ENCODE measurements at places on chromosomes 6 and 20.

DNA sequence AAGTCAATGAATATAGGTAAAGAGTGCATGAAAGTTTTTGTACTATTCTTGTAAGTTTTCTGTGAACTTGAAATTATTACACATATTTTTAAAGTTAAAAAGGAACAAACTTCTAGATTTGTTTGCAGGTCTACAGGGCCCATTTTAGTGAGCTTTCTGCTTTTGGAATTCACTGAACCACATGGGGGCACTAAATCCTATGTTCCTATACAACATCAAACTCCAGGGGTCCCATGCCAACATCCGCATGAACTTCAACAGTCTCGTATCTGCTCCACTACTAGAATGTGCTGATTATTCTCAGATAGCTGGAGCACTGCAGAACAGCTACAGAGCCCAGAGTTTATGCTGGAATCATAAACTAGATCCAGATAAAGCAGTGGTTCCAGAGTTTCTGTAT, 347.9 kb upstream of the SPTLC3 start:
- DNase-seq, result no peak

- DNase-seq, result no peak
Observed at GRCh38 chr20:682123-682522, 6.5 kb upstream of the SCRT2 start.

DNA sequence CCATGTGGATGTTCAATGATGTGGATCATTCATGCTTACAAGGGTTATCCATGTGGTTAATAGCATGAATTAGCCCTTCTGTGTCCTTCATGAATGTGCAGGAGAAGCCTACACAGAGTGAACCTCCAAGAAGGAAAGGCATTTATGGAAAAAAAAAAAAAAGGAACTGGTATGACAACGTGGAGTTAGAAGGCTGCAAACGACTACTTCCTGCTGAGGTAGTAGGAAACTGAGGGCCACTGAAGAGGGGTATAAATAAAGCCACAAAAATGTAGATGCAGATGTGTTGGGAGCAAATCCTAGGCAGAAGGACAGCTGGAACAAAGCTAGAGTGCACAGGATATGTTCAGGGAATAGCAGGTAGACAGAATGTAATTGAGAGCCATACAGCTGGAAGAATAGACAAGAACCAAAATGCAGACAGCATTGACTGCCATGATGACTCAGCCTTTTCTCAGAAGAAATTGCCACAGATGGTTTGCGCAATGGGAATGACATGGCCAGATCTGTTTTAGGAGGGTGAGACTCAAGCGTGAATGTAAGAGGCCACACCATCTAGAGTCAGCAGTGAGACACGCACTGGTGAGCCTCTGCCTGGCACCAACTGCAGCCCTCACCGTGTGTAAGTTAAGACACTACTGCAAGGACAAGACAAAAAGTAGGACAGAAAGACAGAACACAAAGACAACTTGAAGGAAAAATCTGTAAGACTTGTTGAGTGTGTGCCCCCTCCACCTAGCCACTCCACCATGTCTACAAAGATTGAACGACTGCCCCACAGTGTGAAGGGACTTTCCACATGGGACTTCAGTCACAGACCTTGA, 79.8 kb downstream of the KIF13A start:
- peak; percentile 94 for DNase-seq

DNA sequence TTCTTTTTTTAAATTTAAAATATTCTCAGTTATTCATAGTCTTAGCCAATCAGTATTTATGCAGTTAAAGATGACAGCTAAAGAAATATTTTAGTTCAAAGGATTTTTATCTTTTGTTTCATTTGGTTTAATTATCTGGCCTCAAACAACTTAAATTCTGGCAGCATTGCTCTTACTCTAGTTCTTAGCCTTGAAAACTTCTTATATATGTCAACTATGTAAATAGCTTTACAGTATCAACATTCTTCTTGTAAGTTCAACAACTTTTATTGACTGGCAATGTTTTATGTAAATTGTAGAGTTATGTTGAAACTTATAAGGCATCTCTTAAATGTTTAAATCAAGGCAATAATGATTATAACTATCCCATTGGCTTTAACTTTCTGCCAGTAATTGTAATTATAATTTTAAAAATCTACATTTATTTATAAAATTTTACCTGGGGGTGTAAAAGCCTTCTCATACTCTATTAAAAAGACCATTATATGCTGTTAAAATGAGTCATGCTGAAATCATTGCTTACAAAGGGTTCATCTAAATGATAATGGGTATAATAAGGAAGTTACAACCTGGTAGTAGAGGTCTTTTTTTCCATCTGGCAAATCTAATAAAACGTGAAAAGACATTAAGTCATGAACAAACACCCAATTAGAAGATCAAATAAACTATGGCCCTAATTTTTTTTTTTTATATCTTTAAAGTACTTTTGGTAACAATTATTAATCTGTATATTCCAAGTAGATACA, 45.8 kb upstream of the FAM184A start:
- no peak for DNase-seq

DNA sequence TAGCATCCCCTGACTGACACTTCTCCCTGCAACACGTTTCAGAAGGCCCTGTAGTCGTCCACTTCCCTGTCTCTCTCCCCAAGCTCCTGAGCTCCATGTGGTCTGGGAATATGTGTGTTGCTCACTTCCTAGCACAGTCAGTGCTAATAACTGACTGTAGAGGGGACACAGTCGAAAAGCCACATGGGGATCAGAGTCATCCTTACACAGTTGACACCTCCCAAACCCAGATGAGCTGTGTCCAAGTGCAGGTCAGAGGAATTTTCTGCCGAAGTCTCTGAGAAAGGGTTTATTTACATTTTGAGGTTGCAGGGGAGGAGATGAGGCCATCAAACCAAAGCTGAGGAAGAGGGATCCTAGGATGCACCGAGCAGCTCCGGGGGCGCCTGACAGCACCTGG, 3.5 kb upstream of the ADAM33 start:
- DNase-seq, result no peak

- DNase-seq, result no peak
Observed at GRCh38 chr6:93474733-93475179, 55.4 kb upstream of the EPHA7 start.

DNA sequence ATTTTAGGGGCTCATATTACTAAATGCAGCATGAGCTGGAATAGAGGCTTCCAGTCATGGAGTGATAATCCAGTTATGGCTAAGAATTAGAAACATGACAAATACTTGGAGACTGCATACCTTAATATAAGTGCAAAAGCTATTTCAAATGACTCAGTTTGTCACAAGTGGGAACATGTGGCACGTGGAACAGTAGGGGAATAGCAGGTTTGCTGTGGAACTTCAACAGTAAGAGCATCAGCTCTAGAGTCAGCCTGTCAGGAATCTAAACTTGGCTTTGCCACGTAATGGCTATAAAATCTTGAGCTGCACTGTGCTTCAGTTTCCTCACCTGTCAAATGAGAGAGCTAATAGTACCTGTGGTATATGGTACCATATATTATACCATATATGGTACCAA, 62.1 kb downstream of the HTR1B start:
- no peak for DNase-seq

GRCh38 chr6:56863366-56863765, 91.5 kb upstream of the BEND6 start:
- peak; percentile 86 for DNase-seq

DNA sequence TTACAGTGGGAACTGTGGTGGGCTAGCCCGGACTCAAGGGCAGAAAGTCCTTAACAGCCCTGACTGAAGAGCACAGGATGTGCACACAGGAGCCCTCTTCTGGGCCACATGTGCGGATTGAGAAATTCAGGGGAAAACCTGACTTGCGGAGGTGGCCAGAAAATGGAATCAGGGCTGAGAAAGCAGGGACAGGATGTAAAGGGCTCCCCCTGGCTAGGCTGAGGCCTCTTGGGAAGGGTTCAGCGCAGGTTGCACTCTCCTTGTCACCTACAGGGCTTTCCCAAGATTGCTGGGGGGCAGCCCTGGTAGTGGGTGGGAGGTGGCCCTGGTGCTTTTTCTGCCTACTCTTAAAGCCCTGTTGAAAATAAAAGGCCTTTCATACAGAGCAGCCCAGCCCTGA, 251.2 kb downstream of the SLC24A3 start:
- no peak for DNase-seq

- no peak for DNase-seq
Observed at GRCh38 chr6:164741938-164742451, 567.4 kb downstream of the C6orf118 start.

- no peak for DNase-seq
Observed at GRCh38 chr6:148285205-148285604, 57.4 kb upstream of the SASH1 start.

DNA sequence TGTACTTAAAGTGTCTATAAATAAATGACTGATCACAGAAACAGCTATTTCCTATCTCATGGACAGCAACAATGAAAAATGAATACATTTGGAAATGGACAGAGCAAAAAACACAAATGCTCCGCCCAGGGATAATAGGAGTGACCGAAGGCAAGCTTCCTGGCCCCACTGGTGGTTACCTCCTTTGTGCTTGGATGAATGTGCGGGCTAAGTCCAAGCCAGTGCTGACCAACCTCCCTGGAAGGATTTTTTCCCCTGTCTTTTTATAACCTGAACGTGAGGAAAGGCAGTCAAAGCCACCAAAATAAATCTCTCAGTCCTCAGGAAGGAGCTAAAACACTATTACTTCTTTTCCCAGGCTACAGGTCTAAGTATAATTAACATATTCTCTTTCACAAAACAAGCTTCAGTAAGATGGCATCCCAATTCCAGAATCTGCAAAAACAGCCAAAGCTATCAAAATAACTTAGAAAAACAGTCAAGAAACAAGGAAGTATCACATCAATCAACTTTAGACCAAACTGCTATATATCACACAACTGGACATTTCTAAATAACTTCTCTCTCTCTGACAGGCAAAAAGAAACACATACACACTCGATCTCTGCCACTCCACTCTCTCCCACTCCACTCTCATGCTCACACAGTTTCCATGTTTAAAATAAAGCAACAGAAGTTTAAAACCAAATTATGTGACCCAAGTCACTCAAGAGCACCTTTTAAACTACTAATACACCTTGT, 10.0 kb downstream of the KIF16B start:
- DNase-seq, result no peak

DNA sequence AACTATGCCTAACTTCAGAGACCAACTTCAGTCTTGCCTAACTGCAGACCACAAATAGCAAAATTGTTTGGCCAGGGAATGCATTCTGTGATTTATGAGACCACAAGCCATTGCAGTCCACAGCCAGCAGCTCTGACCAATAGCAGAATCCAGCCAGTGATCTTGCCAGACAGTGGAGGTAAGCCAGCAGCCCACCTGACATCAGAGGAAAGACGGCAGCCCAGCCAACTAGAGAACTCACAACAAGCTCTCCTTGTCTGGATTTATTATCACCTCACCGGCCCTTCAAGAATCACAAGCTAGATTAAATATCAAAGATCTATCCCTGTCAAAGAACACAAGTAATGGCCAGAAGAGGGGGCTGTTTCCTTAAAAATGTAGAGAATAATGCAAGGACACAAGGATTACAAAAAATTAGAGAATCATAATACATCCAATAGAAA, 66.5 kb upstream of the SLC35F1 start:
- DNase-seq, result peak; percentile 11

- DNase-seq, result no peak
Observed at GRCh38 chr6:11309947-11310665, 77.6 kb upstream of the NEDD9 start.

DNA sequence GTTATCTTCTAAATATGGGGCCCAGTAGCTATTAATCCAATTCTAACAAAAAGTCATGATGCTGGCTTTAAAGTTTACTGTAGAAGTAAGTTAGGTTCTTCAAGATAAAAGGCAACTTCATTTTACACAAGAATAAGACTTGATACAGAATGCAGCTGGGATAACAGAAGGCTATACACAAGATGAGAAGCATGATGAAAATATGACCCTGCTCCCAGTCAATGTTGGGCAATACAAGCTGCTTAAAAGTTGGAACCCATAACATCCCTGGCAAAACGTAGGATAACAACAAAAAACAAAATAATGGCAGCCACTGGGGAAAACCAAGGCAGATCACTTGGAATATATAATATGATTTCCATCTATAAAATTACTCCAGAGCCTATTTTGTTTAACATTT, 87.6 kb upstream of the RSPO3 start:
- DNase-seq, result no peak

DNA sequence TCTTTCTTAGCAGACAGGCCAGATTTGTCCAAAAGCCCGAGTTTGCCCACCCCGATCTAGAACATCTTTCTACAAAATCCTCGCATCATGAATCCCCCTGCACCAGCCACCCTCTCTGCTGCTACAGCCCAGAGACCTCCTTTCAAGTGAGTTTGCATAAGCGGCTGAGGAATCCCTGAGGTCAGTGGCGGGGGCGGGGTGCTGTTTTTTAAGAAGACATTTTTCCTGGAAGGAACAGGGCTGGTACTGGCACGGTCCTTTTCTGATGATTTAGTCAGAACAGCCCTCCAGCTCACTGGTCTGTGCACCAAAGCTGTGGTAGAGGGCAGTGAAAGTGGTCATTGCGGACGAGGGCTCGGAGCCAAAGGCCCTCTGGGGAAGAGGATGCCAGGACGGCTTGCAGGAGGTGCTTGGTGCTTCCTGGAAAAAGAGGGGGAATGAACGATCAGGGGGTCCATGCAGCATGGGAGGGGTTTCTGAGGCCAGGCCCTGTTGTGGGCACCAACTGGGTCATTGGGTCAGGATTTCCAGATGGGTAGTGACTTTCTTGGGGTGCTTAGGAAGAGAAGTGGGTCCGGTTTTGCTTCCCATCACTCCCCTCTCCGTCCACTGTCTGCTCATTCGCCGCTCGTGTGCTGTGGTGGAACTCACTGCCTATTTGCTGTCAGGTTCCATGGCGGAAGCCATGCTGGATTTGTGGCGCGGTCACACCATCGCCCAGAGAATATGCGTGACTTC, 50.4 kb downstream of the GNAS-AS1 start:
- no peak for DNase-seq
